ENCODE measurements at places on chromosomes 12 and 14.

DNA sequence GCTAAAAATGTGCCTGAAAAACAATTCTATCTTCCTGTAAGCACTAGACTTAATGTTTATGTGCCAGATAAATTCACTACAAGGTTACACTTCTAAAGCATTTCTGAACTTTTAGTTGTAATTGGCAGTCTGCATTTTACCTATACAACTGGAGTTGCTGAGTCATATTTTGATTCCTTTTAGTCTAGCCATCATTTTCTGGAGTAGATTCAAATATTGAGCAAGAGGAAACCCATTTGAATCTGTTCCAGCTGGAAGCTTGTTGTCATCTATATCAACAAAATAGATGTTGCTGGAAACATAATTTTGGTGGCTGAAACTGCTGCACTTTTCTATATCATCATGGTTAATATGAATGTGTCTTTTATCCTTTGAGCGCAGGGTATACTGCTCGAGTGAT lies 122.2 kb upstream of the CCDC175 start:
- DNase-seq = no peak

DNA sequence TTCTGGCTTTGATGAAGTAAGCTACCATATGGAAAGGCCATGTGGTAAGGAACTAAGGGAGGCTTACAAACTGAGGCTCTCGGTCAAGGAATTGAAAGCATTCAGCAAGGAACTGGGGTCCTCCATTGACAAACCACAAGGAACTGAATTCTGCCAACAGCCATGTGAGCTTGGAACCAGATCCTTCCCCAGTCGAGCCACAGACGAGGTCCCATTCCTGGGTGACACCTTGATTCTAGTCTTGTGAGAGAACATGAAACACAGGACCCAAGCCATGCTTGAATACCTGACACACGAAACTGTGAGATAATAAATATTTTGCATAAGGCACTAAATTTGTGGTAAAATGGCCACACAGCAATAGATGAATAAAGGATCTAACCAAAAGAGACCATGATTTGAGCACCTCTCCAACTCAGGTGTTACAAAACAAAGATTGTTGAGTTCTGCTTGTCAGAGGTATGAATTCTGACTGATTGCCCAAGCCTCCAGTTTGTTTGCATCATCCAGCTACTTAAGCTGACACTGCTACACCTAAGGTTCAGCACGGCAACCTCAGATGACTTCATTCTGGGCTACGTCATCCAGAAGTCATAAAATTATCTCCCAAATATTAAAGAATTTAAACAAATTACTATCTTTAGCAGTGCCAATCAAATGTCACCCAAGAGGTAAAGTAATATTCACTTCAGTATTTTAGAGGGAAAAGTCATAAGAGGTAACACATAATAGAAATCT lies 59.4 kb downstream of the GARIN6 start:
- DNase-seq = no peak

GRCh38 chr12:5197131-5197530 lies 153.5 kb downstream of the KCNA5 start:
- DNase-seq = no peak

DNA sequence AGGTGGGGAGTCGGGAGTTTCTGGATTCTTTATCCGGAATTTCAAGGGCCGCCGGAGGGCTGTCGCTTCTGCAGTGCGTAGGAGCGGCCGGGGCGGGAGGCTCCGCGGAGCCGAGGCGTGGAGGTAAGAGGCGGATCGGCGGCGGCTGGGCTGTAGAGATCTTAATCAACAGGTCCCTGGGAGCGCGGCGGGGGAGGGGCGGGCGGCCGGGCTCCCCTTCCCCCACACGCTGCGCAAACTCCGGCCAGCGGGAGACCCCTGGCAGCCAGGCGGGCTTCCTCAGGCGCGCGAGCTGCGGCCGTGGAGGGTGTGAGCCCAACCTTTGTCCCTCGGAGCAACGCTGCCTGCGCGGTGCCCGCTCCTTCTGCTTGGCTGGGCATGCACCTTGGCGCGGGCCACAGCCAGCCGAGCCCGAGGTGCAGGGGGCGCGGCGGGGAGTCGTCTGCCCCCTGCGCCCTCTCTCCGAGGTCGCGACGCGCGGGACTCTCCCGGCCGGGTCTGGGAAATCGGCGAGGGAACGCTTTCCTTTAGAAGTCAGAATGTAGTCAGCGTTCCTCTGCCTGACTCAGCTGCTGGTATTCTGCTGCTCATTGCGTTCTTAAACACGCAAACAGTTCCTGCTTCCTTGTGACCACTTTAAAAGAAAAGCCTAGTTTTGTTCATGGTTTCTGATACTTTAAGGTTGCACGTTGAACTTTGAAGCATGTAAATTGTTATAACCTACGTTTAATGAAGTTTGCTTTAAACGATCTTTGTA lies at the start of gene PALS1:
PALS1 (plus strand) TSS at position 25 of the 757 bp plus-strand sequence. CDS start 37,736 bp downstream, outside the sequence.
- no peak for DNase-seq

- DNase-seq = no peak
Measured at GRCh38 chr12:63898764-63899337, 54.4 kb downstream of the SRGAP1 start.

DNA sequence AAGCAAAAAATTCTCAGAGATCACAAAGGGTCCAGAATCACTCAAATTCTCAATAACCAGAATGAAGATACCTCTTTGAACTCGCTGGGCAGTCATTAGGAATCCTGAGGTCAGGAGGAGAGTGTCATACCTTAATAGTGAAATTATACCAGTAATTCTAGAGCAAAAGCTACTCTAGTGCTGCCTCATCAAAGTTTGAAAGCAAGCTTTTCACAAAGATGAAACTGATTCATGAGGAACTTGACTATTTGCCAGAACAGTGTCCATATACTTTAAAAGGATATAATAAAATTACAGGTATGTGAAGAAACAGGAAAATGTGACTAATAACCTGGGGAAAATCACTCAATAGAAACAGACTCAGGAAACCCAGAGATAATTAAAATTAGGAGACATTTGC lies 44.5 kb downstream of the EML5 start:
- no peak for DNase-seq

DNA sequence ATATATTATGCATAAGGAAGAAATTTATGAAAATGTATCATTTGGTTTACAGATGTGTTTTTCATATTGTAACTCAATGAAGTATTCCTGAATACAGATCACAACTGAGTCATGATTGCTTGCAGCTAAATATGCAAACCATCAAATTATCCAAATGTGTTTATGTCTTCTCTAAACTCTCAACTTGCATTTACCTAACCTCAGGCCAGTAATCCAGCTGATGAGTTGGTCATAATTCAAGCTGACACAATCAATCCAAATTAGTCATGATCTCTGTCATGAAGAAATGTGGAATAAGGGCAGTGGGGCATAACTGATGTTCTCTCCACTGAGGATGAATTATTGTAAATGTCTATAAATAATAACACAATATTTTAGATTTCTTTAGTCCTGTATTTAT lies 104.8 kb upstream of the CNTN1 start:
- DNase-seq = no peak

DNA sequence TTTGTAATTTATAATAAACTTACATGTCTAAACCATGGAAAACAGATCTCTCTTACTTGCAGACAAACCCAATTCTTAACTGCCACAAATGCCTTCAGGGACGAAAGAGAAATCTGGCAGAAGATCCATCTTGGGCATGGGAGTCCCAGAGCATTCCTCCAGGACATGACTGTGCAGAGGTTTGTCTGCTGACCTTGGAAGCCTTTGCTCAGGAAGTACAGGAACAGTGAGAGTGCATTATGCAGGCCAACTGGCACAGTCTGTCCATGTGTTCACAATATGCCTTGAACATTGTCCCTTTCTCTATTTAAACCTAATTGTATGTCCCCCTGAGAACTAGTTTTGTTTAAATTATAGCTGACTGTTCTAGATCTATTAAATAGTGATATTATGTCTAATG lies 467.1 kb downstream of the ATP23 start:
- no peak for DNase-seq

- no peak for DNase-seq
Measured at GRCh38 chr12:25789541-25789944, 168.9 kb upstream of the RASSF8 start.

DNA sequence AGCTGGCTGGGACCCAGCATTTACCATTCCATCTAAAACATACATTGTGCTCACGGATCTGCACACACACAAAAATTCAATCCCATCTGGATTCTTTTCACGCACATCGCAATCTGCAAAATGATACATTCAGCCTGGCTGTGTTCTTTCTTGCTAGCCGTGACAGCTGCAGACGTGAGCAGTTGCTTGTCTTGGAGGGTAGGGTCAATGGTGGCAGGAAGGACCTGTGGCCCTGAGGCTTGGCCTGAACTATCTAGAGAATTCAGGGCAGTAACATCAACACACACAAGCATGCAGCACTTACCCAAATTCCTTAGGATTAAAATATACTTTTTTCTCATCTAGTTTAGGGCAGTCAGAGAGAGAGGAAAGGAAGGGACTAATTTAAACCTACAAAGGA lies 72.0 kb downstream of the DICER1 start:
- DNase-seq = no peak

DNA sequence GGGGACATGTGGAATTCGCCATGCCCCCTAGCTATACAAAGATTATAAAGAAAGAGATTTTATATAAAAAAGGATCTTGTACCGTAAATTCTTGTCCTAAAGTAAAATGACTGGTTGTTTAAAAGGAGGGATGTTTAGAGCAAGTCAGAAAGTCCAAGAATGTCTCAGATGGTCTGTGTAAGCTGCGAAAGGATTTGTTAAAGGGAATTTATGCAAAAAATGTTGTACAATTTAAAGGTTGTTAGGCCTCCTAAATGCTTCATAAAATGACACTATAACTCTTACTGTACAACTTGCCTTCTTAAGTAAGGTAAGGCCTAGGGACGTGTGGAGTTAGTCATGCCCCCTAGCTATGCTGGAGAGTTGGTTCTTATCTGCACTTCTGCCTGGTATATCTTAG lies 237.6 kb downstream of the KCNH5 start:
- DNase-seq = no peak
